ENCODE measurements at places on chromosomes 4 and X. TPM values are rescaled to one million over a fixed set of nuclear protein-coding genes. Genes with fewer than 3 reads are reported as not detected.

P2RY4 gene
- not detected for total RNA-seq

CT47B1 gene
- total RNA-seq: not detected

PAGE4 gene
- total RNA-seq: not detected

LRRC66 gene
- total RNA-seq: not detected

CABS1 gene
- not detected for total RNA-seq

DNA sequence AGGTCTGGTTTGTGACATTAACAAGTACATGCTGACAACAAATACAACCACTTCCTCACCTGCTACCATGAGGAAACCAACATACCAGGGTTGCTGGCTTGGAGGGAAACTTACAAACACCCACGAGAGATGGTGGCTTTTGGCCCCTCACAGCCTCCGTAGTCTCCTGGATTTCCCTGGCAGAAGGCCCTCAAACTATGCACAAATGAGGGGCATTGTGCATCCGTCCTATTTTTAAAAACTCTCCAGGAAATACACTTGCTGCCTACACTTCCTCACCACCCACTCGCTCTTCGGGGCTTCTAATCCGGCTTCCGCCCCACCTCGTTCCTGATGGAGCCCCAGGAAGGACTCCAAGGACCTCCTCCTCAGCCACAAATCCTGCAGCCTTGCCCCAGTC is 355.0 kb upstream of the GATB start:
- no peak for DNase-seq

DNA sequence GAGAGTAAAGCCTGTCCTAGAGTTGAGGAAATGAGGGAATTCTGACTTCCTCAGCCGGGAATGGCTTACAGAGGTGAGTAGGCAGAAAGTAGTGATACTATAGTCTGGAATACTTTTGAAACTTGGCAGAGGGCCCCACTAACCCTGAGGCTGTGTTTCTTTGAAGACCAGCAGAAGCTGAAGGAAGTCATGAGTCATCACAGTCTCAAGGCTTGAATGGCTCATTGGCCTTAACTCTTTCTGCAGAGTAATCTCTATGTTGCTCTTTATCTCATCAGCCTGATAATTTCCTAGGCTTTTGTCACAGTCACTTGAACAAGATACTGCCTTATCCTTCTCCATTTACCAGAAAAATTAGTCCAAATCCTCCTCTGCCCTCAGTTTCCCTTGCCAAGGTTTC is 80.8 kb downstream of the ANKRD50 start:
- peak; percentile 69 for DNase-seq

- DNase-seq: no peak
These were observed 152.1 kb downstream of the FMR1NB start for GRCh38 chrX:148133105-148133725.

GRCh38 chr4:33961761-33962160 is 2282.6 kb downstream of the ARAP2 start:
- DNase-seq: no peak

- DNase-seq: peak; percentile 97
These were observed 32.4 kb downstream of the FGFRL1 start for GRCh38 chr4:1043651-1044468.

DNA sequence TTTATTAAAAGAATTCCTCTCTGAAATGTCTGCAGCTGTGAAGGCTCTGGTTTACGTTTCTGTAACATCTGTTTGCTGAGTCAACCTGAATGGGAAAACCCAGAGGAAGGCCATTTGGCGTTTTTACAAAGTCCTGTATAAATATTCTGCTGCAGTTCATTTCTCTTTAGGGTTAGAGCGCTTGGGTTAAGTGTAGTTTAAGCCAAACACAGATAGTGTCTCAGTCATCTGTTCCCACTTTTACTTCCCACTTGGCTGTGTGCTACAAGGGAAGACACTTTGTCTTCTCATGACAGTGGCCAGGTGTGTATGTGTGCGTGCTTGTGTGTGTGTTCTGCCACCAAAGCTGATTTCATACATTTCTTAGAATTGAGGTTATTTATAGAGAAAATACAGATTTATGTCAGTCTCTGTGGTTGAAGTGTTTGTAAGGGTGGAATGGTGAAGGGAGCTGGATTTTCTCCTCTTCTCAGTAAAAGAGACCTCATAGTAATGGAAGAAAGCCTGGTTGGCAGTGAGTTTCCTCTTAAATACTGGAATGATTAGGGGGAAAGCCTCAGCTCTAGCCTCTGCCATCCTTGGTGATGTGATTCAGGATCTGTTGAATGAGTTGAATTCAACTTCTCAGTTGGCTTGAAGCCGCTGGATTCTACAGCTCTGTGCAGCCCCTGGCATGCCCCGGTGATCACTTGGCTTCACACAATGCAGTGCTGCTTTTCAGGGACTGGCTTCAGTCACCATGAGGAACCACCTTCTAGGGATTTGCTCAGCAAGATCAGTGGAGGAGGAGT is 50.6 kb downstream of the JADE1 start:
- DNase-seq: no peak

DNA sequence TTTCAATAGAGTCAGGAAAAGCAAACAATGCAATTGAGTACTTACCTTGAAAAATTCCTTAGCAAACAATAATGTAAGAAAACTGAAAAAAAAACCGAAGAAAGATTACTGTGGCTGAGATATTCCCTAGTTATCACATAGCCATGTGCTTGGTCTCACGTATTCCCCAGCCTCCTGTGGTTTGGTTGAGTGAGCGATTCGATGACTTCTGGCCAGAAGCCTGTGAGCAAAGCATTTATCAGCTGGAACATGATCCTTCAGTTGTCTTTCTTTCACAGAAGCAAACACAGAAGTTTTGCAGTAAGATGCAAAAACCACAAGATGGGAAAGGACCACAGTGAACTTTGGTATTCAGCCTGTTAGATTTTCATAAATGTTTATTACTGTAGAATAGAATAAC is 1754.3 kb upstream of the AGA start:
- no peak for DNase-seq

- no peak for DNase-seq
These were observed 644.7 kb upstream of the BOD1L1 start for GRCh38 chr4:14272206-14272605.

GRCh38 chr4:145694929-145695328 is 15.0 kb downstream of the C4orf51 start:
- DNase-seq: no peak

GRCh38 chr4:149891426-149891825 is 75.8 kb upstream of the IQCM start:
- DNase-seq: no peak

- no peak for DNase-seq
These were observed 11.5 kb downstream of the XIAP start for GRCh38 chrX:123871309-123871708.

GRCh38 chrX:110317061-110317819 is 645 bp downstream of the AMMECR1 start:
- DNase-seq: peak; percentile 23

GRCh38 chrX:24899391-24899790 is 116.4 kb downstream of the ARX start:
- no peak for DNase-seq

All from SJSA1 (cell line).